Hair follicle dermal papilla cell (primary cell): ENCODE measurements at places on chromosomes 7 and 10. TPM values are rescaled to one million over a fixed set of nuclear protein-coding genes. Genes with fewer than 3 reads are reported as not detected.

EXOC6 gene
- total RNA-seq = 4.1 and 4.9 TPM in 2 replicates

SH2D4B gene
- not detected in 2 replicates for total RNA-seq

DGKI gene
- 2.3 and 3.5 TPM in 2 replicates for total RNA-seq

TMEM273 gene
- not detected in 2 replicates for total RNA-seq

LRRC18 gene
- not detected in 2 replicates for total RNA-seq

ACSL5 gene
- total RNA-seq = 5.1 and 9.6 TPM in 2 replicates

SRRM3 gene
- 0.85 and 1.9 TPM in 2 replicates for total RNA-seq

RELN gene
- total RNA-seq = 0.16 and 0.24 TPM in 2 replicates

TRA2A gene
- 26.9 and 29.8 TPM in 2 replicates for total RNA-seq

ANKRD61 gene
- 0.16 TPM in 1 of 2 replicates, not detected in the other for total RNA-seq

CPA5 gene
- total RNA-seq = 0.16 TPM in 1 of 2 replicates, not detected in the other

HOXA7 gene
- not detected in 2 replicates for total RNA-seq

PCDH15 gene
- total RNA-seq = 0.36 and 0.65 TPM in 2 replicates

SPDYE2 gene
- total RNA-seq = not detected in 2 replicates

ANKRD7 gene
- 2.9 and 3.1 TPM in 2 replicates for total RNA-seq

SLC29A4 gene
- 1.3 and 1.5 TPM in 2 replicates for total RNA-seq

ZKSCAN1 gene
- total RNA-seq = 42.1 and 62.0 TPM in 2 replicates

ANKIB1 gene
- total RNA-seq = 66.3 and 71.7 TPM in 2 replicates

SCART1 gene
- 4.3 and 5.2 TPM in 2 replicates for total RNA-seq

OPN4 gene
- total RNA-seq = not detected in 2 replicates

RHBDD2 gene
- 28.7 and 31.0 TPM in 2 replicates for total RNA-seq

OR2A7 gene
- total RNA-seq = 1.1 and 1.3 TPM in 2 replicates

GTF2IRD1 gene
- 14.8 and 14.9 TPM in 2 replicates for total RNA-seq

VSTM2A gene
- not detected in 2 replicates for total RNA-seq

TASOR2 gene
- total RNA-seq = 86.7 and 108 TPM in 2 replicates

DNAJC30 gene
- total RNA-seq = 4.2 and 5.5 TPM in 2 replicates

INHBA gene
- total RNA-seq = 67.7 and 78.7 TPM in 2 replicates

MOGAT3 gene
- total RNA-seq = not detected in 2 replicates

PRXL2A gene
- 20.4 and 23.0 TPM in 2 replicates for total RNA-seq

BLNK gene
- total RNA-seq = not detected in 2 replicates

WNT8B gene
- total RNA-seq = not detected in 2 replicates

FXYD4 gene
- not detected in 2 replicates for total RNA-seq

CLCN1 gene
- total RNA-seq = under 0.01 TPM in 1 of 2 replicates, not detected in the other

SPDYE11 gene
- total RNA-seq = not detected in 2 replicates
